ENCODE measurements at places on chromosomes 1 and 21.

DNA sequence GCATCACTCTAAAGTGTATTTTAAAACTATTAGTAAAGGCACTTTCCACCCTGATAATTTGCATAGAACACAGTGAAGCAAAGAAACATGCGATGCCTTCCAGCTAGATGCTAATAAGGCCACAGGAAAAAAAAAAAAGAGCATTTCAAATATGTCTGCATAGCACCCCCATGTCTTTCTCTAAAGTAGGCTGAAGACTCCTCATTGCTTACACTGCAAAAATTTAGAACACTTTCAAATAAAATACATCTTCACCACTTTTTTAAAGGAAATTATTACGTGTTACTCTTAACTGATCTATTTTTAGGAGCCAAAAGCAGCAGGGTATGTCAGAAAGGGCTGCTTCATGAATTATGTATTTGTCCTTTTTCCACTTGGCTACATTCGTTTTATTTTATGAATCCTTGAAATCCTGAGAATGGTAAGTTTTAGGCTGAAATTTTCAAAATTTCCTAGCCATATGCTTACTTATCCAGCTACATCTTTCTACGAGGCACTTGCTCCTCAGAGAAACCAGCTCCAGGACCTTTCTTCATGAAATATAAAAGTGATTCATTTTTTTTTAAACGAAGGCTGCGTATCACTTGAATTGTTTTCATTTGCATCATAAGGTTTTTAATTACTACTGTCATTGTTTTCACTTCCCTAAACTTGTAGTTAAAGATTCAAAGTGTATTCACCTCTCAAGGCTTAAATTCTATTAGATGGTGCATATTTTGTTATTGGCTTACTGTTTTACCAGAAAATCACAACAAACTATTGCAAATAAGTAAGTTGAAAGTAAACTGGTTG is 513.0 kb downstream of the PTPRC start:
- DNase-seq = no peak

- DNase-seq = peak; percentile 60
These were observed 355.0 kb upstream of the ESRRG start for GRCh38 chr1:217078078-217078690.

DNA sequence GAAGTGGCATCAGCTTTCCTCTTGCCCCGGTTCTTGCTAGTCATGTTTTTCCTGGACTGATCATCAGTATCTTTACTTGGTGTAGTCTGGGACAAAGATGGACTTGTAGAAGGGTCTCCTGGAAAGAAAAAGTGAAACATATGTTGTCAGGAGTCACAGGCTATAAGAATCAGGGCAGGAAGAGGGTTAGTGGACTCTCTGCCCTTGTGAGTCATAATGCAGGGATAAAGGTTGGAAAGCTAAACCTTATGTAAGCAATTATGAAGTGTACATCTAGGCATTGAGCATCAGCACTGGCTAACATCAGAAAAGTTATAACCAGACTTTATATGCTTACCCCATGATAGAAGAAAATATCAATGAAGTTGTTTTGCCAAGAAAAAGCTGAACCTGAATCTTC is 51.2 kb downstream of the XKR8 start:
- DNase-seq = no peak

DNA sequence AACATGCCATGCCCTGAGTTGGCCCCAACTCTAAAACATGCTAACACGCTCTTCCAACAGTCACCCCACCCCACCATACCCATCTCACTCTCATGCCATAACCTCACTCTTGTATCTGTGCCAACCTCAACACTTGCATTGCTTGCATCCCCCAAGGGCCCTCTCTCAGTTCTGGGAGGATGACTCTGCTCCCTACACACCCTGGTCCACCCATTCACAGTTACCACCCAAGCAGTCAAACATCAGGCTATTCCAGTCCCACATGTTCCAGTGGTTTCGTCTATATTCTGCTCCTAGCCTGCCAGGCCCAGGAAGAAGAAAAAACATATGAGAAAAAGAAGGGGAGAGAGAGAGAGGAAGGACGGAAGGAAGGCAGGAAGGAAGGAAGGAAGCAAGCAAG is 31.0 kb downstream of the GBP6 start:
- no peak for DNase-seq

DNA sequence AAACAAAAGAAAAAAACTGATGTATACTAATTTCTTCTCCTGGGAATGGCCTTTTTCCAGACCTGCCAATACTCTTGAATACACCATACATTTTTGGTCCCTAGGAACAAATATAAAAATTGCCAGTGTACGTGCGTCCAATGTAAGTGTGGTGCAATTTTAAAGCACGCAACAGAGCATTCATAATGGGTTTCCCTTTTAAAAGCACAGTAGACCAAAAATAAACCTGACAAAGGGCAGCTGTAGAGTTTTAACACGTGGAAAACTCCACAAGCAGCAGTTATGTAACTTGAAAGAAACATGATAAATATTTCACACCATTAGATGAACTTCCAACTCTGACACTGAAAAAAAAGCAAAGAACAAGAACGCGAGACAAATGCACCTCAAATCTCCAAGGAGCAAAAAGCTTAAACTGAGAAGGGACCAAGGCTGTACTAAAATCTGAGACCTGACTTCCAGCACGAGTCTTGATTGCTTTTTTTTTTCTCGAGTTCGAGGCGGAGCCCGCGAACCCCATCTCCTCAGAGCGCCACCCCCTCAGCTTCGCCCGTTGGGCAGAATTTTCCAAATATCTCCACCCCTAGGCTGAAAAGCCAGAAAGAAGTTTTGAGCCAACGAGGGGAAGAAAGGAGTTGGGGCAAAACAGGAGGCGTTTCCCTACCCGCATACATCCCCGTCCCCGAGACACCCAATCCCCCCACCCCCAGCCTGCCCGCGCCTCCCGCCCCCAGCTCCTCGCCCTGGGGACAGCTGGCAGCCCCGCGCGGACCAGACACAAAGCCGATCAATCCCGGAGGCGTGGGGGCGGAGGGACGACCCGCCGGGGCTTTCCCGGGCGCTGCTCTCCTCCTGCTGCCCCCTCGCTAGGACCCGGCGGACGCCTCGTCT is at the start of gene JAM2:
TSS of gene JAM2 (plus strand) at position 599 of the 891 bp plus-strand sequence. CDS start 564 bp downstream, outside the sequence.
- peak; percentile 50 for DNase-seq

DNA sequence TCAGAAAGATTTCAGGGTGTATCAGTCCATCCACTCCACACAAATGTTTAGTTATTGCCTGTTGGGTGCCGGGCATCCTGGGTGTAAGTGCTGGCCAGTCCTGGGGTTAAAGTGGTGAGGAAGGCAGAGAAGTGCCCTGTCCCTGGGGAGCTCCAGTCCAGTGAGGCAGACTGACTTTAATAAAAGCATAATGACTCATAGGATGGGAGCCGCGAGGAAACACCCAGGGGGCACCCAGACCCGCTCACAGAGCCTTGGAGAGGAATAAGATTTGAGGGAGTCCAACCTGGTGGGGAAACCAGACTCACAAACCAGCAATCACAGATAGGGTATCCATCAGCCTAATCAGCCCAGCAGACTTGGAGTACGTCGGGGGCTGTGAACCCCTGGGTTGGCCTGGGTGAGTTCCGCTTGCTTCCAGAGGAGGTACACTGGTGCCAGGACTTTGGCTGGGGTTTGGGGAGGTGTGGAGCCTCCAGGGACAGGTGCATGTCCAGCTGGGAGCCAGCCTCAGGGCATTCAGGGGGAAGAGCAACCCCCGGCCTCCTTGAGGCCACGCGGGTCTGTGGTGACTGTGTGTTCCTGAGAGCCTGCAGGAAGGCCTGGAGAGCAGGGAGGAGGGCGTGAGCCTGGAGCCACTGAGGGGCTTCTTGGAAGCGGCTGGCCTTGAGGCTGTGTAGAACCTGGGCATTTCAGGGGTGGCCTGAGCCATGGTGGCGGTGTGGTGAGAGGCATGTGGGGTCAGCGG is 3.7 kb downstream of the PEAR1 start:
- no peak for DNase-seq

DNA sequence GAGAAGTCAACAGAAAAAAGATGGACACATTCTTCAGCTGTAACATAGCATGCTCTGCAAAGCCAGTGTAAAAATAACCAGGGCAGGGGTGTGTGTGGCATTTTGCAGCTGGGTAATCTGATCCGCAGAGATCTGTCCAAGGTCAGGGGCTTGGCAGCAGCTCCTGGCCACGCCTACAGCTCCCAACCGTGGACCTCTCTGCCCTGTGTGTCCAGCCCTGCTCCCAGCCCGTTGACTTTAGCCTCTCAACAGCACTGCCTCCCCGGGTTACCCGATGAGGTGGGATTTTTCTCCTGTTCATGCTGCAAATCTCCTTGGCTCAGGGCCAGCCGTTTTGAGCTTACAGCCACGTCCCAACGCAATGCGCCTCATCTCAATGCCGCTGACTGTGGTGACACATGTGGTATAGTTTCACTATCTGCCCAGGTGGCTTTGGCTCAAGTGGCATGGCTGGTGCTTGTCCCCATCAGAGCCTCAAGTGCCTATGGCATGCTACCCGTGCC is 68.1 kb downstream of the VWA5B1 start:
- DNase-seq = no peak

DNA sequence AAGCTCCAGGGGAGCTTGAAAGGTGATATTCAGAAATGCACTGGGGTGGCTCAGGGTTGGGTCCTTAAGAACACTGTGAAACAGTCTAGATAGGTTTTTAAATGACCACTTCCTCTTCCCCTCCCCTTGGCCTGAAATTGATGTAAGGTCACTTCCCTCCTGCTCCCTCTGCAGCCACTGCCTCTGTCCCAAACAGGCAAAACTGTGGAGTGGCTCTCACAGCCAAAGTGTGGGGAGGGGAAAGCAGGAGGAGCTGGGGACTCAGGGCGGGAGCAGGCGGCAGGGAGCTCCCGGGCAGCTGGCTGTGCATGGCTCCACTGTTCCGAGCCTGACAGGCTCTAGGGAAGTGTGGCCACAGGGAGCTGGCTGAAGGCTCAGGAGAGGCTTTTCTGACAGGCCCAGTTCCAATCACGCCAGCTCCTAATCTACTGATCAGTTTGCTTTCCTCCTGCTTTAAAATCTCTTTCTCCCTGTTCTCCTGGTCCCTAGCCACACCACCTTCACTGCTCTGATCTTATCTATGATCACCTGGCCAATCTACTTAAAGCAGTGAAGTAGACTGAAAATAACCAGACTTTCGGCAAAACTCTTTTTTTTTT is 5.1 kb upstream of the CSRP1 start:
- no peak for DNase-seq

DNA sequence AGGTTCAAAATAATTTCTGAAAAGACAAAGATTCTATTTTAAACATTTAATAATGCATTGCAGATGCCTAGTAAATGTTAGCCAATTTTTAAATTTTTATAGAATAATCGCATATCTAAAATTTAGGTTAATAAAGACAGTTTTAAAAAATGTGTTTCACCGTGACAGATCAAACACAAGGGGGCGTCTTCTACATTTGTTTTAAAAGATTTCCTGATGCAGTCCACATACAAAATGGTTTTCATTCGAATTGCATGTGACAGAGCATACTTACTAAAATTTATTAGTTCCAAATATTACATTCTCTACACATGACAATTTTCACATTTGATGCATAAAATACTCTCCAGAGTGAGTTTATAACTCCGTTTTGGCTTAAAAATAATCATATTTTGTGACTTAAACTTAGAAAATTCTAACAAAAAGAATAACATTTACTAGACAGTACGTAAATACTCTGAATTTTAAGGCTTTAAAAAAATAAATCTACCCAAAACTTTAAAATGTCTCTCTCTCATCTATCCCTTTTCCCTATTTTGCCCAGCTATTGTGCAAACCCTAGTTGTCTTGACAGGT is 75.5 kb downstream of the ADAMTS1 start:
- no peak for DNase-seq

DNA sequence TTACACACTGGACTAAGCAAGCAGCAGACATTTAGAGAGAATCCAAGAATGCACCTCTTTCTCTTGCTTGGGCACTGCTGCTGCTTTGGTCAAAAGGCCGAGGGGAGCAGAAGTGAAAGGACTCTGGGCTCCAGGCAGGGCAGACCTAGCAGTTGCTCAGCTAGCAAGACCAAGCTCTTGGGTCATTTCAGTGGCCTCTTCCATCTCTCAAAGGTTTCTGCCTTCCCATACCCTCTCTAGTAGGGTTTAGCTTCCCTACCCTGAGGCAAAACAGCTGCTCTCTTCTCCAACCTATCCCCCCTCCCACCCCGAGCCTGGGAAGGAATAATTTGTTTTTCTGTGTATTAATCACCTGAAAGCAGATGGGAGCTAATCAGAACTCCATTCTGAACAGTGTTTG is 25.8 kb downstream of the TFAP2E start:
- DNase-seq = no peak

- DNase-seq = no peak
These were observed 12.1 kb downstream of the EPHA2 start for GRCh38 chr1:16143566-16144324.

- DNase-seq = no peak
These were observed 248.9 kb downstream of the PLPP3 start for GRCh38 chr1:56330391-56331026.
